Right cardiac atrium (tissue), 5 donors: ENCODE measurements at places on chromosomes 2 and 18.

GRCh38 chr2:135733045-135733444, 8.6 kb upstream of the UBXN4 start:
- no peak for DNase-seq

GRCh38 chr2:47313728-47314127, 89.2 kb upstream of the MSH2 start:
- no peak for DNase-seq

- no peak for DNase-seq
Observed at GRCh38 chr2:16262526-16263178, 322.3 kb downstream of the MYCN start.

DNA sequence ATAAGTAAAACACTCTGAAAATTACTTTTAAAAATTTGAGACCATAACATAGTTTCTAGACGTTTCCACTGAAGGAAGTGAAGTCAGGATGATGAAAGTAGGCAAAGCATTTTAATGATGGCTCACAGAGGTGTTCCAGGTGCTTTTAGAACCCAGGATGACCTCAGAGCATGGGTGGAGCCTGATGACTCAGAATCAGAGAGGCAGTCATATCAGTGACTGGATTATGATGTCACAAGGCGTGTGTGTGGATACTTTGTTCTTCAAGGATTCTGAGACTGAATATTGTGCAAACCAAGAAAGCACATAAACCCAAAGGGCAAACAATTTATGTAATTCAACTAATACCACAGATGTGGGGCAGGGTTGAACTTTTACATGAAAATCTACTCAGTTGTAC, 208.0 kb upstream of the FBXO11 start:
- no peak for DNase-seq

DNA sequence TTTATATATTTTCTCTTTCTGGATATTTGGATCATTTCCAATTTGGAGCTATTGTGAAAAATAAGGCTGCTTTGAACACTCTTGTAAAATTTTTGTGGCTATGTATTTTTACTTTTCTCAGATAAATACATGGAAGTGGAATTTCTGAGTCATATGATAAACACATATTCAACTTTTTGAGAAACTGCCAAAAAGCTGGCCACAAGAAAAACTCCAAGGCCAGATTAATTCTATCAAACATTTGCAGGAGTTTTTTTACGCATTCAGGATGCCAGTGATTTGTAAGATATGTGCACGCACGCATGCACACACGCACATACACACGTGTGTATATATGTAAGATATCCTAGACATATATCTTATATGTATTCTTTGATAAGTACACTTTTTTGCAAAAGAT, 477.5 kb upstream of the SPHKAP start:
- no peak for DNase-seq

GRCh38 chr2:174581491-174581890, 16.1 kb downstream of the WIPF1 start:
- DNase-seq = no peak

DNA sequence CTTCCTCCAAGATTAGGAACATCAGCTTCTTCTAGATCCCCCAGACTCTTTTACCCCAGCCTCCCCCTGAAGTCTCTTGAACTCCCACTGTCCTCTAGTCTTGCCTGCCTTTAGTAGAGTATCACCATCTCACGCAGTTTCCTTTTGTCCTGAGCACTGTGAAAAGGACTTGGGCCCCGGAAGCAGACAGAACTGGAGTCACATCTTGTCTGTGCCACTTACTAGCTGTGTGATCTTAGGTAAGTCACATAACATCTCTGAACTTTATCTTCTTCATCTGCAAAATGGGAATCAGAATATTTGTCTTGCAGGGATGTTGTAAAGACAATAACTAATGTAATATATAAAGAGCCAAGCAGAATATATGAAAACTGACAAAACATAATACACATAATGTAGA, 8.4 kb upstream of the TRABD2A start:
- no peak for DNase-seq

- peak; percentile 19 for DNase-seq
Observed at GRCh38 chr18:47100212-47100831, 50.0 kb downstream of the HDHD2 start.

- peak; percentile 52 for DNase-seq
Observed at GRCh38 chr2:27185331-27186026, 26.4 kb upstream of the ATRAID start.

- no peak for DNase-seq
Observed at GRCh38 chr2:88737385-88737784, 45.9 kb downstream of the RPIA start.

GRCh38 chr2:9748577-9748976, 94.7 kb upstream of the TAF1B start:
- no peak for DNase-seq

GRCh38 chr2:183948861-183949260, 649.5 kb upstream of the ZNF804A start:
- no peak for DNase-seq
